ENCODE measurements at places on chromosomes 4 and X.

- DNase-seq: no peak
Measured at GRCh38 chr4:150342945-150343344, 239.0 kb upstream of the MAB21L2 start.

DNA sequence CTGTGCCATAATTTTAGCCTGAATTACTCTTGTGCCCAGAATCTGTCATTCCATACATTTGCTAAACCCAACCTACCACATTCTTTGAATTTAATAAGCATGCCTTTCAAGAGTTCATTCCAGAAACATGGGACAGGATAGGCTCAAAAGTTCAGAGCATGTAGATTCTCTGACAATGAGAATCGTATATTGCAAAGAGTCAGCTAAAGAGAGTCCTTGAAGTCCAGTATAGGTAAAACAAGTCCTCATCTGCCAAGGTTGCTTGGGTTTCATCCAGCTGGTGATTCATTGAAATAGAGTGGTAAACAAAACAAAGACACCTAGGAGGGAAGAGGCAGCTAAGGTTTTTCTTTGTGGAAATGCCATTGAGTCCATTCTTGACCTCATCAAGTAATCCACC is 249.3 kb upstream of the DIPK2B start:
- DNase-seq: no peak

- DNase-seq: no peak
Measured at GRCh38 chrX:39563178-39563577, 534.6 kb downstream of the BCOR start.

DNA sequence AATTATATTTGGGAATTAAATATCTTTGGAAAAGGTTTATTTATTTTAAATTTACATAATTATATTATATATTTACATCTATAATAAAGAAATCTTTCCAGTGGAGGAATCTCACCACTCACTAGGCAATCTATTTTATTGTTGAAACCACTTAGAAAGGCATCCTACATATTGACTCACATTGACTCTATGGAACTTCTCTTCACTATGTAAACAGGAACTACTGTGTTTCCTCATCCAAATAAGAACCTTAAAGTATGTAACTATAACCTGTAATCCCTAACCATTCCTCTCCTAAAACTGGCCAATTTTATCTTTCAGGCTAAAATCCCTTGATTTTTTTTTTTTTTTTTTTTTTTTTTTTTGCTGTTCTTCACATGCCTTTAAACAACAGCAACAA is 268.7 kb downstream of the MAPK10 start:
- DNase-seq: no peak
